ENCODE measurements at places on chromosomes 12 and 14. TPM values are rescaled to one million over a fixed set of nuclear protein-coding genes. Genes with fewer than 3 reads are reported as not detected.

The NFE2 gene
- total RNA-seq, result 0.39 TPM

The TAS2R30 gene
- 0.98 TPM for total RNA-seq

The PIANP gene
- total RNA-seq, result 1.5 TPM

The ART4 gene
- total RNA-seq, result not detected

The VRTN gene
- not detected for total RNA-seq

Data from RPMI7951 (cell line).